ENCODE measurements at places on chromosomes 7 and 10.

GRCh38 chr10:33136781-33137180 lies 178.8 kb upstream of the ITGB1 start:
- peak overlapping the region; percentile 95 for H3K27ac ChIP-seq
- H3K36me3 ChIP-seq, result no peaks in the 10 kb centered on the region
- no peaks in the 10 kb centered on the region for H3K27me3 ChIP-seq
- no peak overlapping the region for H3K4me3 ChIP-seq
- H3K4me1 ChIP-seq, result peaks cover 86% of the 10 kb centered on the region
- no peak for DNase-seq

DNA sequence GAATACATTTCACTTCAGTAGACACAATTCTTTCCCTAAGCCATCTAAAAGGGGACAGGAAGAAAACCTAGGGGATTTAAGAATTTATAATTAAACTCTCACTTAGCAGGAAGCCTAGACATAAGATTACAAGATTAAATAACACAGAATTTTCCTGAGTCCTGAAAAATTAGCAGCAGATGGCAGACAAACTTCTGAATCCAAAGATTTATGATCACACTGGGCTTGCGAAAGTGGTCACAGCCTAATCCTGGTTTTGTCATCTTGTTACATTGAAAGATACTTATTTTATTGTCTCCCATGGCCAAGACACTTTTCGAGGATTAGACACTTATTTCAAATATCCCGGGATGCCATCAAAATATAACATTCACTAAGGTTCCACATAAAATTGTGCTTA lies 2.9 kb downstream of the ERLIN1 start:
- H3K36me3 ChIP-seq, result peaks cover 19% of the 10 kb centered on the region
- peaks cover 10% of the 10 kb centered on the region for H3K4me1 ChIP-seq
- no peak for DNase-seq
- no peaks in the 10 kb centered on the region for H3K27me3 ChIP-seq
- no peak overlapping the region for H3K4me3 ChIP-seq

GRCh38 chr10:73647211-73647874 lies 6.1 kb upstream of the MYOZ1 start:
- H3K27me3 ChIP-seq, result no peaks in the 10 kb centered on the region
- DNase-seq, result no peak
- no peak overlapping the region for H3K27ac ChIP-seq
- peak overlapping the region; percentile 55 for H3K4me3 ChIP-seq
- H3K4me1 ChIP-seq, result no peaks in the 10 kb centered on the region

GRCh38 chr7:119900996-119901672 lies 371.8 kb upstream of the KCND2 start:
- H3K4me3 ChIP-seq, result no peak overlapping the region
- H3K4me1 ChIP-seq, result no peaks in the 10 kb centered on the region
- no peaks in the 10 kb centered on the region for H3K27me3 ChIP-seq
- no peak for DNase-seq
- H3K27ac ChIP-seq, result no peak overlapping the region

DNA sequence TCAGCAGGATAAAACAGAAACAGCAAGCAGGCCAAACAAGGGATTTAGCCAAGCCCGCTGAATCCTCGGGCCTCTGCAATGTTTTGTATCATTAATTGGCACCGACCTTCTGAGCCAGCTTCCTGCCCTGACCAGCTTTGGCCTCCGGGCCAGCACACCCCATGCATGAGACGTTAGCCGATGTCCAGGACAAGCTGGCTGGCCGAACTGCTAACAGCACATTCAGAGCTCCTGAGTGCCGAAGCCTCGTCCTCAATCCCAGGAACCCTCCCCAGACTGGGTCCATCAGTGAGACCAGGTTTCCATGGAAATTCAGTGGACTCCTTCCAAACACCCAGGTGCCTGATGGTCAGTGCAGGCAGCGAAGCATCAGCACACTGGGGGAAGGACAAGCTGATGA lies 134.3 kb upstream of the PFKP start:
- H3K4me3 ChIP-seq, result no peak overlapping the region
- H3K36me3 ChIP-seq, result no peaks in the 10 kb centered on the region
- no peaks in the 10 kb centered on the region for H3K4me1 ChIP-seq
- H3K27ac ChIP-seq, result no peak overlapping the region

GRCh38 chr7:154744256-154744860 lies 258.6 kb downstream of the PAXIP1 start:
- H3K27ac ChIP-seq, result no peak overlapping the region
- no peaks in the 10 kb centered on the region for H3K27me3 ChIP-seq
- no peaks in the 10 kb centered on the region for H3K4me1 ChIP-seq
- no peaks in the 10 kb centered on the region for H3K36me3 ChIP-seq
- no peak overlapping the region for H3K4me3 ChIP-seq

- no peak overlapping the region for H3K27ac ChIP-seq
- no peak for DNase-seq
- H3K4me3 ChIP-seq, result no peak overlapping the region
- no peaks in the 10 kb centered on the region for H3K27me3 ChIP-seq
- no peaks in the 10 kb centered on the region for H3K36me3 ChIP-seq
These were observed 280.9 kb downstream of the GRID1 start for GRCh38 chr10:86085686-86086085.

- DNase-seq, result no peak
- H3K4me1 ChIP-seq, result no peaks in the 10 kb centered on the region
- H3K27ac ChIP-seq, result no peak overlapping the region
These were observed 2.5 kb downstream of the HOXA4 start for GRCh38 chr7:27128034-27128433.

- no peak overlapping the region for H3K4me3 ChIP-seq
- DNase-seq, result no peak
- no peaks in the 10 kb centered on the region for H3K4me1 ChIP-seq
- H3K36me3 ChIP-seq, result no peaks in the 10 kb centered on the region
- no peaks in the 10 kb centered on the region for H3K27me3 ChIP-seq
- no peak overlapping the region for H3K27ac ChIP-seq
These were observed 53.9 kb downstream of the MRPS24 start for GRCh38 chr7:43815373-43815772.

DNA sequence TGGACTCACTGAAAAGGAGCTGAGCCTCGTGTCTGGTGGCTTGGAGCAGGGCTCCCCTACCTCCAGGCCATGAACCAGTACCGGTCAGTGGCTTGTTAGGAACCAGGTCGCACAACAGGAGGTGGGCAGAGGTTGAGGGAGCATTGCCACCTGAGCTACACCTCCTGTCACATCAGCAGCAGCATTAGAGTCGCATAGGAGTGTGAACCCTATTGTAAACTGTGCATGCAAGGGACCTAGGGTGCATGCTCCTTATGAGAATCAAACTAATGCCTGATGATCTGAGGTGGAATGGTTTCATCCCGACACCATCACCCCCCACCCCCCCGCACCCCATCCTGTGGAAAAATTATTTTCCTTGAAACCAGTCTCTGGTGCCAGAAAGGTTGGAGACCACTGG lies 50.4 kb downstream of the TSPAN15 start:
- H3K27me3 ChIP-seq, result no peaks in the 10 kb centered on the region
- H3K4me1 ChIP-seq, result peaks cover 9% of the 10 kb centered on the region
- no peak for DNase-seq
- no peak overlapping the region for H3K27ac ChIP-seq
- no peak overlapping the region for H3K4me3 ChIP-seq
- no peaks in the 10 kb centered on the region for H3K36me3 ChIP-seq

DNA sequence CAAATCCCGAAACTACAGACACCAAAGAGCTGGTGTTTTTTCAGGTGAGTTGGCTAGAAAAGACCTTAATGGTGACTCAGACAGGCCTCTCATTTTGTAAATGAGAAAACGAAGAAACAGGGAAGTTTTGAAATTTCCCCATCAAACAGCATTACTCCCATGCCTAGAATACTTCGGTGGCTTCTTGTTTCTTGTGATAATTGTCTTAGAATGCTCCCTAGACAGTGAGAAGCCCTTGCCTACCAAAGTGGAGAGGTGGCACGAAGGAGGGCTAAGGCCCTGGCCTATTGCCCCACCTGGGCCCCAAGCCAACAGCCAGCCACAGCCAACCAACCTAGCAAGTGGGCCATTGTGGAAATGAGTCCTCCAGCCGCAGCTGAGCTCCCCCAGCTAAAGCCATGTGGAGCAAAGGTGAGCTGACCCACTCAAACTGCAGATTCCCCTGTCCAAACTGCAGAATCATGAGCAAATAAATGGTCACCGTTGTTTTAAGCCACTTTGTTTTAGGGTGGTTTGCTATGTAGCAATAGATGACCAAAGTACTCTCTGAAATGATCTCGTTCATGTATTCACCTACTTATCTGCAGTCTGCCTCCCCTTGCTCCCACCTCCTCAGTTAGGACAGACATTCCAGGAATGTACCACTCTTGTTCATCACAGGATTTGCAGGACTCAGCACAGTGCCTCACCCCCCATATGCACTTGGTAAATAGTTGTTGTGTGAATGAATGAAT lies 97.7 kb upstream of the FGFR2 start:
- H3K4me1 ChIP-seq, result no peaks in the 10 kb centered on the region
- H3K27me3 ChIP-seq, result no peaks in the 10 kb centered on the region
- H3K36me3 ChIP-seq, result no peaks in the 10 kb centered on the region
- H3K4me3 ChIP-seq, result no peak overlapping the region

- no peak overlapping the region for H3K27ac ChIP-seq
- no peak for DNase-seq
- no peaks in the 10 kb centered on the region for H3K36me3 ChIP-seq
- H3K4me3 ChIP-seq, result no peak overlapping the region
These were observed 144.7 kb upstream of the LYZL2 start for GRCh38 chr10:30774261-30774660.

- no peaks in the 10 kb centered on the region for H3K36me3 ChIP-seq
- no peaks in the 10 kb centered on the region for H3K4me1 ChIP-seq
- no peak overlapping the region for H3K4me3 ChIP-seq
- no peaks in the 10 kb centered on the region for H3K27me3 ChIP-seq
- no peak for DNase-seq
These were observed 37.9 kb upstream of the AKR1C2 start for GRCh38 chr10:5041471-5042023.

DNA sequence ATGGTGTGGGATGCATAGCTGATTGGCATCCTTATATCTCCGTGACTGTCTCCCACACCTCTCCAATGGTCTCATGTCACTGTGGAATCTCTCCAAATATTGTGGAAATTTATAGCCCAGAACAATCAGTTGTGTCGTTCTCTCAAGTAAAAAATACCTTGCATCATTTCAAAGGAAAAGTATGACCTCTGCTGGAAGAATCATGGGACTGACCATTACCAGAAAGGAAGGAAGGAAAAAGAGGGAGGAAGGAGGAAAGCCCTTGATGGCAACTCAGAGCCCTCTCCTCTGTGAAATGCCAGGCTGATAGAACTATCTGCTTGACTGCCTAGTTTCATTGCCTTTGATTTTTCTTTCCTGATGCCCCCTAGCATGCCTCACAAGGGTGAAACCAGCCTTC lies 76.3 kb downstream of the FOXI2 start:
- H3K4me1 ChIP-seq, result no peaks in the 10 kb centered on the region
- no peak for DNase-seq
- H3K36me3 ChIP-seq, result no peaks in the 10 kb centered on the region
- H3K4me3 ChIP-seq, result no peak overlapping the region

- H3K27ac ChIP-seq, result no peak overlapping the region
- H3K4me3 ChIP-seq, result no peak overlapping the region
- no peak for DNase-seq
- H3K27me3 ChIP-seq, result no peaks in the 10 kb centered on the region
- H3K36me3 ChIP-seq, result peaks cover 66% of the 10 kb centered on the region
- no peaks in the 10 kb centered on the region for H3K4me1 ChIP-seq
These were observed 84.5 kb downstream of the AVL9 start for GRCh38 chr7:32579776-32580175.

DNA sequence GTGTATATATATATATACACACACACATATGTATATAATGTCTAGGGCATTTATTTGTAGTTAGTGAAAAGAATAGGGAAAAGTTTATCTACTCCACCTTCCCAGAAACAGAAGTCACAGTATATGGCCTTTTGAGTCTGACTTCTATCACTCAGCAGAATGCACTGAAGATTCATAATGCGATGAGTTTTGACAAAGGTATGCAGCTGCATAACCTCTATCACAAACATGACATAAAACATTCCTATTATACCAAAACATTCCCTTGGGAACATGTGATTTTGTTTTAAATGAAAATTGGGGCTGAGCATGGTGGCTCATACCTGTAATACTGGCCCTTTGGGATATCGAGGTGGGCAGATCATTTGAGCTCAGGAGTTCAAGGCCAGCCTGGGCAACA lies 137.3 kb upstream of the EEPD1 start:
- H3K4me1 ChIP-seq, result no peaks in the 10 kb centered on the region
- no peak overlapping the region for H3K27ac ChIP-seq
- no peak for DNase-seq
- no peak overlapping the region for H3K4me3 ChIP-seq
- H3K36me3 ChIP-seq, result no peaks in the 10 kb centered on the region
- H3K27me3 ChIP-seq, result no peaks in the 10 kb centered on the region

DNA sequence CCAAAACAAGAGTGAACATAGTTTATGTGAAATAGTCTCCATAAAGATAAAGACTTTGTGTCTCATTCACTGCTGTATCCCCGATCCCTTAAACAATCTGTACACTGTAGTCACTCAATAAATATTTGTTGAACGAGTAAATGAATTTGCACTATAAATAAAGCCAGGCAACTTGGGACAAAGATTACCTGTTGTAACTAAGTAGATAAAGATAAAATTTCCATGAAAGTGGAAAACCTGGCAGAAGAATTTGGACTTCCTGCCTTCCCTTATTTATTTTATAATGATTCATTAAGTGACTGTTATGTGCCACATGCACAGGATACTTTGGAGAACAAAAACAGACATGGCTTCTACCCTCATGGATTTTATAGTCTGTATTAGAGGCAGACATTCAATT lies 277.7 kb upstream of the KAT6B start:
- no peak for DNase-seq
- H3K36me3 ChIP-seq, result no peaks in the 10 kb centered on the region
- H3K4me1 ChIP-seq, result no peaks in the 10 kb centered on the region

GRCh38 chr10:109773288-109774120 lies 149.8 kb downstream of the XPNPEP1 start:
- H3K27ac ChIP-seq, result no peak overlapping the region
- no peak overlapping the region for H3K4me3 ChIP-seq
- DNase-seq, result no peak
- H3K36me3 ChIP-seq, result no peaks in the 10 kb centered on the region
- no peaks in the 10 kb centered on the region for H3K4me1 ChIP-seq

GRCh38 chr7:104978460-104978859 lies 35.5 kb upstream of the KMT2E start:
- no peaks in the 10 kb centered on the region for H3K36me3 ChIP-seq
- no peak overlapping the region for H3K4me3 ChIP-seq
- H3K27ac ChIP-seq, result no peak overlapping the region

GRCh38 chr7:21358648-21359047 lies 69.2 kb upstream of the SP4 start:
- H3K4me3 ChIP-seq, result no peak overlapping the region
- no peak overlapping the region for H3K27ac ChIP-seq
- H3K4me1 ChIP-seq, result peaks cover 43% of the 10 kb centered on the region
- no peaks in the 10 kb centered on the region for H3K27me3 ChIP-seq

GRCh38 chr7:2493205-2494164 lies 17.3 kb upstream of the GRIFIN start:
- no peak for DNase-seq
- H3K27me3 ChIP-seq, result peaks cover 8% of the 10 kb centered on the region
- no peaks in the 10 kb centered on the region for H3K36me3 ChIP-seq
- no peak overlapping the region for H3K4me3 ChIP-seq
- H3K4me1 ChIP-seq, result no peaks in the 10 kb centered on the region
